Caki2 (cell line): ENCODE measurements at places on chromosomes 11 and 22.

GRCh38 chr11:1988667-1989317, 8.8 kb downstream of the H19 start:
- no peak for DNase-seq

GRCh38 chr11:115848080-115848479, 343.9 kb upstream of the CADM1 start:
- no peak for DNase-seq

DNA sequence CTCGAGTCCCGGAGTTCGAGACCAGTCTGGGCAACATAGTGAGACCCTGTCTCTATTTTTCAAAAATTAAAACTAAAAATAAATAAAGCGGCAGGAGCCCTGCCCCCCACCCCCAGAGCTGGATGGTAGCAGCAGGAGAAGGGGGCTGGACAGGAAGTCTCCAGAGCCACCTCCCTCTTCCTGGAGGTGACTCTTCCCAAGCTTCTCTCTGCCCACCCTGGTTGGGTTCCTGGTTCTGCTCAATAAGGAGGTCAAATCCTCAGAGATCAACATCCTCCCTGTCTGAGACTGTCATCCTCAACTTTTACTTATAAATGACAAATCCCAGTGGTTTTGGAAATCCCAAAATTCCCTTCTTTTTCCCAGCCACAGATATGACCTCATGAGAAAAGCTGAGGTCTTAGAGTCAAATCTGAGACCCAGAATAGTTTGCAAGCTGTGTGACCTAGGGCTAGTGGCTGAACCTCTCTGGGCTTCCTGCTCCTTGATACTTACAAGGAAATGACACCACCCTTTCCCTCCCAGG, 987 bp downstream of the C1QTNF6 start:
- peak; percentile 34 for DNase-seq

GRCh38 chr11:126347751-126348668, 7.5 kb upstream of the ST3GAL4 start:
- no peak for DNase-seq

DNA sequence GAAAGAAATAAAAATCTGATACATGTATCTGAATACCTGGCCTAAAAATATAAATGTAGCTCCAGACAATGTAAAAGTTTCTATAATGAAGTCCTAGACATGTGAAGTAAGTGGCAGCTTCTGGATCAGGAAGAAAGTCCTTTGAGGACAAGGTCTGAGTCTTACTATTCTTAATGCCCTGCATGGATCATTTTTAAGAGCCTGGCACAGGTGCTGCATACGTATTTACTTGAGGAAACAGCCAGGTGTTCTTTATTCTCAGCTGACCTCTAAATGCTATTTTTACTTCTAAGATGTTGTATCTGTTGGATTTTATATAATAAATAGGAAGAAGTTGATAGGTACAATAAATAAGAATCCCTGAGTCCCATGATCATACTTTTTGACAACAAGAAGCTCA, 750.0 kb upstream of the LUZP2 start:
- DNase-seq, result no peak

GRCh38 chr11:113994077-113994954, 19.4 kb downstream of the HTR3A start:
- no peak for DNase-seq

- no peak for DNase-seq
These were observed 720.6 kb downstream of the JRKL start for GRCh38 chr11:97110376-97110775.

GRCh38 chr11:12813371-12814225, 139.4 kb downstream of the TEAD1 start:
- DNase-seq, result peak; percentile 83

DNA sequence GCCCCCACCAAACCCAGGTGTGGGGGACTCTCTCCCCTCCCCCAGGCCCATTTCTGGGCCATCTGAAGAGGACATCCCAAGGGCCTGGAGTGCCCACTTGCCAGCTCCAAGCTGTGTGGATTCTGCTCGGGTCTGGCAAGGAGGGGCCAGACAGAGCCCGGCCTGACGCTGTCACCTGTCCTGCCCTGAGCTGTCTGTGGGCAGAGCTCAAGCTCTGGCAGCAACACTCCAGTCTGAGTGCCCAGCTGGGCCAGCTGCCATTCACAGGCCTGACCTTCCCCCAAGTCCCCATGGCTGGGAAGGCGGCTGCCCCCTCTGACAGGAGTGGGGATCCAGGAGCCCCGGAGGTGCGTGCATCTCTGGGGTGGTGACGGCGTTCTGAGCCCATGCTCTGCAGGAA, 6.2 kb upstream of the PIM3 start:
- DNase-seq, result no peak

GRCh38 chr11:19979519-19979845, 180.8 kb downstream of the DBX1 start:
- DNase-seq, result peak; percentile 11

DNA sequence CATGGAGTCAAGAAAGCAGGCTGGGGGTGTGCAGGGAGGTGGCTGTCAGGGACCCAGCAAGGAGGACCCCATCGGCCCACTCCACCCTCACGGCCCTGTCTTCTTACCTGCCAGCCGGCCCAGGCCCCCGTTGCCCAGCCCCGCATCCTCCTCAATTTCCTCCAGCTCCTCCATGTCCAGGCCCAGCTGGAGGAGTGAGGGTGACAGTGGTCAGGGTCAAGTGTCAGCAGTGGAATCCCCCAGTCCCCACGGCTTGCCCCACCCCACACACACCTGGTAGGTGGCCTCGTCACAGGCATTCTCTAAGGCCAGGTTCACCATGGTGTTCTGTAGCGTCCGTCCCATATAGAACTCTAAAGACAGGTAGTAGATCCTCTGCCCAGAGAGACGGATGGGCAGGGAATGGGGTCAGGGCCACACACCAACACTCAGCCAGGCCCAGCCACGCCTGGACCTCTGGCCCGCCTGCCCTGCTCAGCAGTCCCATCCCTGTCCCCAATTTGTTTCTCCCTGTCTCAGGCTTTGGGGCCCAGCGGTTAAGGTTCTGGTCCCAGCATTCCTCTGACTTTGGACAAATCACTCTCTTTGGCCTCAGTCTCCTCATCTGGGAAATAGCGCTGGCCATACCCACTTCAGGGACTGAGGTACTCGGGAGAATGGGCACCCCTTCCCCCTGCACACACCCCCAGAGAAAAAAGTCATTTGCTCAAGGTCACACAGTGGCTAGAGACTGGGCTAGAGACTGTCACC, 1.3 kb downstream of the PYGM start:
- no peak for DNase-seq

GRCh38 chr11:97786961-97787360, 1233.8 kb upstream of the CNTN5 start:
- DNase-seq, result no peak

DNA sequence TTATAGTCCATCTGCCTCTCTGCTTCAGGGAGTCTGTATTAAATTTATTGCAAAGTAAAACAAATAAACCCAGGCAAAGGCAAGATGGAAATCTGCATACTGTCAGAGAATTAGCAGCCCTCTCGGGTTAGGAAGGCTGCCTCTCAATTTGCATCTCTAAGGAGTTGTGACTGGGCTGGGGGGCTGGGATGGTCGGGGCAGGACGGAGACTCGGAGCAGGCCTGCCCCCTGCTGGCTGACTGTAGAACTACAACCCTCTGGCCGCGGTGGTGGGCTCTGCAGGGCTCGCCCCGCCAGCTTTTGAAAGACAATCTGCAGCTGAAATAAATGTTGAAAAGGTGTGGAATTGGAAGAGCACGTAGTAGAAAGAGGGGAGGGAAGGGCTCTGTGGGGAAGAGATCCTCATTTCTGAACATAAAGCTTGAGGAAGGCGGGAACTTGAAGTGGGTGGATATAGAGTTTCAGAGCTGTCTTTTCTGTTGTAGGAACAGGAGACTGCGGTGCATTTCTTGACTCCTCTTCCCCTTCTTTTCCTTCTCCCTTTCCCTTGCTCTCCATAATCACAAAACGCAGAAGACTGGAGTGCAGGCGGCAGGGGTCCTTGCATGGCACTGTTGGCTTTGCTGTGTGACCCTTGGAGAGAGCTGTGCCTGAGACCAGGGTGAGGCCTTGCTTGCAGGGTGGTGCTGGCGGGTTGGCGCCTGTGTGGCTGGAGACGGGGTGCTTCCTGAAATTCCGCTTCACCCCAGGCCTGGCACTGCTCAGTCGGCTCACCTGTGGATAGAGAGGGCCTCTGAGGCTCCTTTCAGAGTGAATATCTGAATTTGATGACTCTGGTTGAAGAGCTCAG, 22.6 kb upstream of the PKNOX2 start:
- peak; percentile 7 for DNase-seq

DNA sequence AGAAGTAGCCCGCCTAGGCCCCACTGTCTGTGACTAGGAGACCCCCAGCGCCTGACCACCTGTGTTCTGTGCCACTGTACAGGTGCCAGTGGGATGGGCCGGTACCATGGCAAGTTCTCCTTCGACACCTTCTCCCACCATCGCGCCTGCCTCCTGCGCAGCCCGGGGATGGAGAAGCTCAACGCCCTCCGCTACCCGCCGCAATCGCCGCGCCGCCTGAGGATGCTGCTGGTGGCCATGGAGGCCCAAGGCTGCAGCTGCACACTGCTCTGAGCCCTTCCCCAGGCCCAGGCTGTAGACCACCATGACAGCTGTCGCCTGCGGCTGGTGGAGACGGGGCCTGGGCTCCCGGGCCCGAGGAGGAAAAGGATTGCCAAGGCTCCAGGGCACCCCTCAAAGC, 2.8 kb upstream of the NDUFS8 start:
- DNase-seq, result no peak

- no peak for DNase-seq
These were observed 17.4 kb upstream of the TMPRSS6 start for GRCh38 chr22:37126882-37127281.

GRCh38 chr22:49954991-49955580, 5.5 kb upstream of the PIM3 start:
- DNase-seq, result no peak

DNA sequence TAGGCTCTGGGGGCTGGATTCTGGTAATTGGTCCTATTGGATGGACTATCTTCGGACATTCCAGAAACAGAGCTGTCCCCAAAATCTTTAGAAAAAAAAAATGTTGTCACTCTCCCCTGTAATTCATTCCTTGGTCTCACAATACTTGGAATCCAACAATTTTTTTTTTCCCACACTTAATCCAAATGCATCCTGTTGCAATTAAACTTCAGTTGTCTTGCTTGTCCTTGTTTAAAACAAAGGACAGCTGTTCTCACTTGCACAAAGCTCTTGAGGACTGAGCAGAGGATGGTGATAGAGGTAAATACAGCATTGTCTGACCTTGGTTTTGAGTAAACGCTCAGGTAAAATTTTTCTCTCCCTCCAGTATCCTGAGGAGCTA, 75.3 kb downstream of the SC5D start:
- no peak for DNase-seq
